CD14-positive monocyte (primary cell): ENCODE measurements at places on chromosomes 4 and X. TPM values are rescaled to one million over a fixed set of nuclear protein-coding genes. Genes with fewer than 3 reads are reported as not detected.

DNA sequence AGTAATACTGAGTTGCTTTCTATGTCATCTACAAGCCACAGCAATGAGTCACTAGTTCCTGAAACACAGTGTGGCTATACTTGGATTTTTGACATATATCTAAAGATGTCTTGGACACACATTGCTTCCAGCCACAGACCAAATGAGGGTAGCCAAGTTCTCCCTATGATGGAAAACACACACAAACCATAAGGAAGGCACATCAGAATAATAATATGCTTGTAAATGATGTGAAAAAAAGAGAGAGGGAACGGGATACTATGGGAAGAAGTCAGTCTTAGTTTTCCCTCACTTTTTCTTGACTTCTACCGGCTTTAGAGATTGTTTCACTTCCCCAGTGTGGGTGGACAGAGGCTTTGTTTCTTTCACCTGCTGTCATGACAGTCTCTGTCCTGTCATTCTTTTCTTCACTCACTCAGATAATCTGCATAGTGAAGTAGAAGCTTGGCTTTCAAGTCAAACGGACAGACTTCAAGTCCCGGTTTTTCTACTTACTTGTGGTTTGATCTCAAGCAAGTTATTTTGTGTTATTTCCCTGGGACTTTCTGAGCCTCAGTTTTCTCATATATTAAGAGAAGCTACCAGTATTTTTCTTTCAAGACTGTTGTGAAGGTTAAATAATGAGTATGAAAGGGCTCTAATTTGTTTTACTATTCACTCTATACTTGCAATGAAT is 34.7 kb downstream of the P2RY10 start:
- no peak for DNase-seq

GRCh38 chr4:113394730-113395530 is 345.5 kb downstream of the ANK2 start:
- DNase-seq: peak; percentile 56

Gene TMEM144
- polyA plus RNA-seq: 8.9 and 27.9 TPM in 2 replicates

DNA sequence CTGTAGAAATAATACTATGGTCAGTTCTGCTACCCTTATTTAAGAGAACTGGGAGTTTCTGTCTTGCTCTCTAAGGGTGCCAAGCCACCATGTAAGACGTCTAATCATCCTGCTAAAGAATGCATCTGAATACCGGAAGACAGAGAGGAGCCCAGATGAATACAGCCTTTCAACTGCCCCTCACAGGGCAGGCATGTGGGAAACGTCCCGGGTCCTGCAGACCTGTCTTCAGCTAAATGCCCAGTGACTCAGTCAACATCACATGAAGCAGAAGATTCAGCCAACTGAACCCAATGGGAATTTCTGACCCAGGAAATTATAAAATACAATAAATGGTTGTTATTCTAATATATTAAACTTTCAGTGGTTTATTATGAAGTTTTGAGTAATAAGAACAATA is 2141.0 kb upstream of the AGA start:
- DNase-seq: no peak

Gene SLC7A11
- polyA plus RNA-seq: not detected

- no peak for DNase-seq
Observed at GRCh38 chr4:149029056-149029651, 586.9 kb upstream of the NR3C2 start.

Gene SYNPO2
- polyA plus RNA-seq: 0.03 and 0.04 TPM in 2 replicates

Gene THAP6
- 2.6 and 5.6 TPM in 2 replicates for polyA plus RNA-seq

DNA sequence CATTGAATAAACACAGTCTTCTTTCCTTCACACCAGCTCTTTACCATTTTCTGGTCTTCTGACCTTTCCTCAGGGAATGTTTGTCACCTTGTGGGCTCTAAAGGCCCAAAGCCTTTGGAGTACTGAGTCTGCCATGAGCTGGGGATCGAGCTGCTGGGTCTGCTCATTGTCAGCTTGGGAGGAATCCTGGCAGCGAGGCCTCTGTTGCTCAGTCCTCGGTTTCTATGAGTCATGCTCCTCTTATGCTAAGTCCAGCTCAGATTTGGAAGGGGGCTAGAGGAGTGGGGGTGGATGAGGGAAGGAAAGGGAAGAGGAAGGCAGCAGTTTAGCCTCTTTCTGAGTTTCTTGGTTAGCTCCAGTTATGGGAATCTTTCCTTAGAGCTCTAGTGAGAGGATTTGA is 31.1 kb downstream of the NHSL2 start:
- no peak for DNase-seq

Gene TEX13B
- polyA plus RNA-seq: not detected

- no peak for DNase-seq
Observed at GRCh38 chr4:15990570-15991285, 27.8 kb upstream of the FGFBP2 start.

GRCh38 chr4:35867057-35867456 is 377.3 kb downstream of the ARAP2 start:
- DNase-seq: no peak

- DNase-seq: no peak
Observed at GRCh38 chrX:42869011-42869410, 91.0 kb upstream of the PPP1R2C start.

DNA sequence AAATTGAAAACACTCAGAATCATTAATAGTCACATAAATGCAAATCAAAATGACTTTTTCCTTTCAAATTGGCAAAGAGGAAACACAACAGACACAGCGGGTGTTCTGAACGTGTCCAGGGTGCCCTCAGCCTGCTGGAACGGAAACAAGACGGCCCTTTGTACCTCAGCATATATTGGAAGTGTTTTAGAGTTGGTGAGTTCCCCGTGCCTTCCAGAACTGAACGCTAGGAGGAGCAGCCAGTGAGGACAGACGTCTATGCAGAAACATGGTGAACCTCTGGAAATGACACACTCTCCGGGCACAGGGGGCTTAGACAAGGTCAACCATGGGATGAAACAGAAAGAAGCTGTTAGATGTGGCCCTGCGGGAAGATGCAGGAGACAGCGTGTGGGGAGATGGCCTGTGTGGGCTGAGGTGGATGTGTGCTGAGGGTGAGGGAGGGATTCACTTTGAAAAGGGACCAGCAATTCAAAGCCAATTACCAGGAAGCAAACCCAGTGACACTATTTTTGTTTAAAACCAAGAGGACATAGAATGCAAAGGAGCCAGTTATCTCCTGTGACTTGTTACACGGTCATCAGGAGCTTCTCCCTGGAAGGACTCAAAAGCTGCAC is 40.4 kb downstream of the RNF212 start:
- peak; percentile 52 for DNase-seq

GRCh38 chrX:119325456-119325855 is 73.7 kb upstream of the SLC25A43 start:
- no peak for DNase-seq
